ENCODE measurements at places on chromosomes 4 and X.

DNA sequence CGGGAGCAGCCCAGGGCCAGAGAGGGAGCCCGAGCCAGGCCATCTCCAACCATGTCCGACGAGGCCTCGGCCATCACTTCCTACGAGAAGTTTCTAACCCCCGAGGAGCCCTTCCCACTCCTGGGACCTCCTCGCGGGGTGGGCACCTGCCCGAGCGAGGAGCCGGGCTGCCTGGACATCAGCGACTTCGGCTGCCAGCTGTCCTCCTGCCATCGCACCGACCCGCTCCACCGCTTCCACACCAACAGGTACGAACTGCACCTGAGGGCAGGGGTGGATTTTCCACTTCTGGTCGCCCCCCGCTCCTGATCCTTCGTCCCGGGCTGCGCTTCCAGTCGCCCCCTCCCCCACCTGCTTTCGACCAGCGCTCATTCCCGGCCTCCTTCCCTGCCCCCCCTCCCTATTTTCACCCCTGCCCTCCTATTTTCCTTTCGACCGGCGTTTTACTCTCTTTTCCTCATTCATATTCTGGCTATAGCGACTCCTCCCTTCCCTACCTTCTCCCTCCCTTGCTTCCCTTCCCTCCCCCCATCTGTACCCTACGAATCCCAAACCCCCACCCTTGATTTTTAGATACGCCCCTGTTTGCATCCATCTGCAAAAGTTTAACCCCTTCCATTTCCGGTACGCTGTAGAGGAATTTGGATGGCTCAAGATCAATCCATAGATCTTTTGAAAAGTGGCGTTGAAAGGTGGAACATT is 633 bp downstream of the FAM199X start:
- no peak for DNase-seq

- no peak for DNase-seq
These were observed 40.2 kb downstream of the ABCB7 start for GRCh38 chrX:75115707-75116413.

- no peak for DNase-seq
These were observed 737.5 kb upstream of the MAGEB2 start for GRCh38 chrX:29477878-29478277.

GRCh38 chr4:158077835-158078234 is 95.0 kb downstream of the GASK1B start:
- no peak for DNase-seq

DNA sequence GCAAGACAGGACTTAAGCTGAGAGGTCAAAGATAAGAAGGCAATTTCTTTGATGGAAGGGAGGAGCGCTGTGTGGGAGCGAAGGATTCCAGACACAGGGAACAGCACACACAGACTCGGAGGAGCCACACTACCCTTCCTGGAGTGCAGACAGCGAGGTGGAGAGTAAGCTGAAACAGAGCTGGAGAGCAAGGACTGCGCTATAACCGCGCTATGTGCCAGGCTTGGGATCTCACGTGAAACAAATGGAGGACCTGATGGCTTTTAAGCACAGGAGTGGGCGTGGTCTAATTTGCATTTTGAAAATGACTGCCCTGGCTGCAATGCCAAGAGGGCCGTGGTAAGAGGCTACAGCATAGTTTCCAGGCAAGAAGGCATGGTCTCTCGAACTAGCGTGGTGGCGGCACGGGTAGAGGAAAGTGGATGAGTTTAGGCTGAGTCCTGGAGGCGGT is 113.9 kb upstream of the SORBS2 start:
- no peak for DNase-seq

DNA sequence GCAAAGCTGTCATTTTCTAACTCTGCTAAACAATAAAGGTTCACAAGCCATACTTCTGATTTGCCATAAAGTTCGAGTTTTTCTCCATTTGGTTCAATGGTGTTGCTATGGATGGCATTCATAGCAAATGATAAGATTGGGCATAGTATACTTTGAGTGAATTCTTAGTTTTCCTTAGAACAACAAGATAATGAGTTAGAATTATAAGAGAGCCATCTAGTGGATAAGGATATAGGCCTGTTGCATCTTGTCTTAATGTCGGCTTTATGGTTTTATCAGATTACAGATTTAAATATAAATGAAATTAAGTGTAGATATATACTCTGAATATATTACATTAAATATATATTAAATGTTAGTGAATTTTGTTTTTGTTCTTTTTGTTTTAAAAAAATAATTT is 644.6 kb downstream of the IL1RAPL1 start:
- no peak for DNase-seq

- DNase-seq: no peak
These were observed 182.0 kb downstream of the TENT5D start for GRCh38 chrX:80602036-80602860.

- DNase-seq: no peak
These were observed 241.2 kb downstream of the EVC2 start for GRCh38 chr4:5467111-5467510.

DNA sequence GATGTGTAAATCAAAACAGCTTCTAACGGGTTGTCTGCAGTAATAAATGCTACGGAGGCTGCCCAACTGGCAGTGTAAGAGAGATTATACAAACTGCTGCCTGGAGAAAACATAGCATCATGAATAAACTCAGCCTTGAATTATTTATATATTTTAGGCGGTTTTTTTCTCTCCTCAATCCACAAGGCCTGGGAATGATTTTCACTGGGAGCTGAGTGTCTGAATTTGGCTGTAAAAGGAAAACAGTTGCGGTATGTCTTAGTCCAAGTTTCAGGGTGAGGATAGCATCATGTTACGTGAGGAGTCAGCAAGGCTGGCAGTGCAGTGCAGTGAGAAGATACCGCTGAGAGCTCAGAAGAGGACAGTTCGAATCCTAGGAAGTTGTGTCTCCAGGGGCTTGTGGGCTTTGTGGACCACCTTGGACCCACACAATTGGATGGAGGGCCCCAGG is 291.5 kb upstream of the BOD1L1 start:
- peak; percentile 93 for DNase-seq

DNA sequence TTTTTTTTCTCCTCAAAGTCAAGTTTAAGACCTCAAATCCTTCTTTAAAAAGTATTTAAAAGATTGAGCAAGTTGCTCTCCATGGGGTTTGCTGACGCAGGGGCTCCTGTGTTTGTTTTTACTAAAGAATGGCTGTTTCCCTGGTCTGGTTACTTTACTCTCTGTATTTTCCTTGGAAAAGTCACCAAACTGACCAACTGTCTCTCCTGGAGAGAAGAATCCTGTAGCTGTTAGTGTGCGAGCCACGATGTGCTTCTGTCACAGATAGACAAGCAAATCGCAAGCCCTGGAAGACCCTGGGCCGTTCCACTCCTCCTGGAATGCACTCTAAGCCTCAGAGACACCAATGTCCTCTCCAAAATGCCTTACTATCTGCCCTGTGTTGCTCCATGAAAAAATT is 212.1 kb downstream of the CHIC2 start:
- DNase-seq: peak; percentile 55

- DNase-seq: no peak
These were observed 68.3 kb upstream of the CNKSR2 start for GRCh38 chrX:21305799-21306336.

GRCh38 chrX:24173115-24173847 is 23.8 kb downstream of the ZFX start:
- no peak for DNase-seq

GRCh38 chr4:154344686-154345085 is 146.9 kb downstream of the DCHS2 start:
- no peak for DNase-seq

GRCh38 chr4:162837241-162837640 is 329.4 kb downstream of the NAF1 start:
- no peak for DNase-seq

DNA sequence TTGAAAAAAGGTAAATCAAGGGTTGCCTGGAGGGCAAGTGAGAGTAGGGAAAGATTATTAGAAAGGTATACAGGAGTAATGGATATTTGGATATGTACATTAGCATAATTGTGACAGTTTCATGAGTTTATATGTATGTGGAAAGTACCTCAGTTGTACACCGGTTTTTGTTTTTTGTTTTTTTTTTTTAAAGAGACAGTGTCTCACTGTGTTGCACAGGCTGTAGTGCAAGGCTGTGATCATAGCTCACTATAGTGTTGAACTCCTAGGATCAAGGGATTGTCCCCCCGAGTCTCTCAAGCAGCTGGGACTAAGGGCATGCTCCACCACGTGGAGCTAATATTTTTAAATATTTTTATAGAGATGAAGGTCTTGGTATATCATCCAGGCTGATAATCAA is 15.3 kb upstream of the HPGD start:
- no peak for DNase-seq

DNA sequence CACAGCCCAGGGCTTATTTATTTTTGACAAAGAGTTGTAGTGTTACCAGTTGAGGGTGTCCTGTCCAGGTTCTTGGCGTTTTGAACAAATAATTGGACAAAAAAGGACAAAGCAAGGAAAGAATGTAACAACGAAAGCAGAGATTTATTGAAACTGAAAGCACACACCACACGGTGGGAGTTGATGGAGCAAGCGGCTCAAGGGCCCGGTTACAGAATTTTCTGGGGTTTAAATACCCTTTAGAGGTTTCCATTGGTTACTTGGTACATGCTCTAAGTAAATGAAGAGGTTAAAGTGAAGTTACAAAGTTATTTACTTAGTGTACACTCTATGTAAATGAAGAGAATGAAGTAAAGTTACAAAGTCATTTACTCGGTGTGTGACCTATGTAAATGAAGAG is 27.8 kb upstream of the OPHN1 start:
- DNase-seq: no peak

DNA sequence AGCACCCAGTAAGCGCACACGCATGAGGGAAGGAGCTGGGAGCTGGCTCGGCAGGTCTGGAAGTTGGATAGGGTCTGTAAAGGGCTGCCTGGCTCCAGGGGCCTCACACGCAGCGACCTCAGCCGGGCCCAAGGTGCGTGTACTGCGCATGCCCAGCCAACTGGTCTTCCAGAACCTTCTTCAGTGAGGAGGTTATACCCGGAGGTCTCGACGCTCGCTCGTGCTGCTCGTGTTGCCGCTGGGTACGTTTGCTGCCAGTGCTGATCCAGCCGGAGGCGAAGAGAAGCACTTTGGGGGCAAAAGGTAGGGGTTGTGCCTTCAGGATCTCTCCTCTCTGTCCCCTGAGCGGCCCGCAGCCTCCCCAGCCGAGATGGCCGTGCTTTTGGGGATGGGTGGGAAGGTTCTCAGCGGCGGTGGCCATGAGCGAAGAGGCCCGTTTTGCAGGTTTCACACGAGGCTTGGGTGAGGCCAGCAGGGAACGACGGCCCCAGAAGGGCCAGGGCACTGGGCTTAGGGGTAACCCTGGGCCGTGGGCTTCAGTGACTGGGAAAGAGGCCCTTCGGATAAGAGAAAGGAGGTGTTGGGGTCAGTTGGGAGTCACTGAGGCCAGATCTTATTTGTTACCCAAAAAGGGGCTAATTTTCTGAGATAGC is 3.8 kb upstream of the CXCL9 start:
- no peak for DNase-seq

- no peak for DNase-seq
These were observed 310.9 kb upstream of the MAOA start for GRCh38 chrX:43345166-43345565.

DNA sequence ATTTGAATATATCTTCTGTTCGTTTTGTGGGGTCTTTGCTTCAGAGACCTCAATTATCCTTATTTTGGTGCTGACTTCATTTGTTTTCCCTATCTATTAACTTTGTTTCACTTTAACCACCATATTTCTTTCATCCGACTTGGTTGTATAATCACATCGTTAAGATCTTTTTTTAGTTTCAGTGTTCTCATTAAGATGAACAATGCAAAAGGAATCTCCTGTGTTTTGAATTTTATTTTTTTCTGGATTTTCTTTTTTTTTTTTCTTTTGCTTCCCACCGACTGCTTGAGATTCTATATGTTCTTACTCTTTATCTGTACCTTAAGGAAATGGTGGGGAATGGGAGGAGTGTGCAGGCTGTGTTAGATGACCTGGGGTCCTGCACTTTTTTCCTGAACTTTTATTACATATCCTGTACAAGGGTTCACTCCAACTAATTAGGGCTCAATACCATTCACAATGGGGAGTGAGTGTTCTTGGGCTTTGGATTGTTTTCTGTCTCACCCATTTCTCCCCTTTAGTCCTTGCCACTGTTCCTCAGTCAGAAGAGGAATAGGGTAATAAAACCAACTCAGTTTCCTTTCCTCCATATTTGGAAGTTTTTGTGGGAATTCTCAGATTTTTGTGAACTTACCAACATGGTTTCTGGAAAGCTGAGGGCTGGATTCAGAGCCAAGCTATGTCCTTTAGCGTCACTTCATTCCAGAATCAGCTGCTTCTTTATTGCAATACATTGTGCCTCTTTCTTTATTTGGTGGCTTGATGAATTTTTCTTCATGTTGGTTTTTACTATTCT is 43.2 kb upstream of the BMPR1B start:
- DNase-seq: peak; percentile 88

- DNase-seq: no peak
These were observed 2.3 kb upstream of the MSL3 start for GRCh38 chrX:11755724-11756123.

DNA sequence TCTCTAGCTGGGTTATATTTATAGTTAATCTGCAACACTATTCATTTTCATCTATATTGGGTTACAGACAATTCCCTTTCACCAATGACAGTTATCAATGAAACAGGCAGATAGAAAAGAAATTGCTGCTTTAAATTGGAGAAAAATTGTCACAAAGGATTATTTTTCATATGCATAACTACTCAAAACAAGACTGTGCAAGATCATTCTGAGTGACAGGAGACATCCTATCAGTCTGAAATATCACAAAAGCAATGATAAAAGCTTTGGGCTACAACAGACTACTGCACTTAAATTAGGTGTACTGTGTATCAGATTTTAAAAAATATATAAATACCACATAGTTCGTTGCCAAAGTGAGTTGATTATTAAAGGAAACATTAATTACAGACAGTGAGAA is 722.6 kb downstream of the ARAP2 start:
- DNase-seq: no peak

GRCh38 chr4:96016634-96017299 is 176.9 kb downstream of the PDHA2 start:
- no peak for DNase-seq

DNA sequence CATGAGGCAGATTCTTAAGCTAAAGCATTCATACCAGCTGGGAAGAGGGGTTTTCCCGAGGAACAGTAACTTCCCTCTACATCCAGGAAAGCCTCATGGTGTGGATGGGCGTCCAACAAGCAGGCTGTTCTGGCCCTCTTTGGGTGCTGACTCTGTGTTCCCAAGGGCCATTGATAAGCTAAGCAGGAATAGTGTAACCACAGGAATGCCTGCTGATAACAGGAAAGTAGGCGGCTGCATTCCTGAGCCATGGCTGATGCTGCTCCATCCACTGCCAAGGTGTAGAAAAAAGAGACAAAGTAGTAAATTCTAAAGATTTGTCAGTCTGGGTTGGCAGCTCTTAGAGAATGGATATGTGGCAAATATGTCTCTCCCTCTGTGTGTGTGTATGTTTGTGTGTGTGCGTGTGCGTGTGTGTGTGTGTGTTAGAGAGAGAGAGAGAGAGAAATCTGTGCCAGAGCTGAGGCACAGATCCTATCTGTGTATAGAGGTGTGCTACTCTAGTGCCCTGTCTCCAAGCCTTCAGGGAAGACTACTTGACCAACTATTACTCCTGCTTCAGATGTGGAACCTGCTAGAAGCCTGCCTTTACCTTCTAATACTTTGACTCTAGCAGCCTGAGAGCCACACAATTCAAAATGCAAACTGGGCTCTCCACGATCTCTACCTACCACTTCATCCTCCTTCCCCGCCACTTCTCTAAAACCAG is 353.1 kb upstream of the NR3C2 start:
- DNase-seq: no peak

All from AG09309 (cell line).